ENCODE measurements at places on chromosomes 7 and 10. TPM values are rescaled to one million over a fixed set of nuclear protein-coding genes. Genes with fewer than 3 reads are reported as not detected.

- no peak for DNase-seq
These were observed 891 bp upstream of the WAPL start for GRCh38 chr10:86522510-86522855.

DNA sequence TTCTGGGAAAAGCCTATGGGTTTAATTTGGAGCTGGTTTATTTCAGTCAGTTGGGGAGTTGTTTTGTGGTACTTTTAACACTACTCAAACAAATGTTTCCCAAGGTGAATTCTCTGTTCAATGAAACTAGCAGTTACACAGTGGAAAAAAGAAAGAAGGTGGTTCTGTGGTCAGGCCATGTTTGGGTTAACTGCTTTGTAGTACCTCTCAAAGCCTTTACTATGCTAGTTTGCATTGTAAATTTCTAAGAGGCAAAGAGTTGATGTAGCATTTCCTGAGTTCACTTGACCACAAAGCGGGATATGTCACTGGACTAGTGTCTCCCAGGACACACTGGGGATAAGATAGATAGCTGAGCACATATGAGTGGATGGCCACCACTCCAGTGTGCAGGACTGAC, 145.4 kb downstream of the KIF20B start:
- no peak for DNase-seq

- DNase-seq: no peak
These were observed 10.7 kb upstream of the ATRNL1 start for GRCh38 chr10:115082506-115082905.

DNA sequence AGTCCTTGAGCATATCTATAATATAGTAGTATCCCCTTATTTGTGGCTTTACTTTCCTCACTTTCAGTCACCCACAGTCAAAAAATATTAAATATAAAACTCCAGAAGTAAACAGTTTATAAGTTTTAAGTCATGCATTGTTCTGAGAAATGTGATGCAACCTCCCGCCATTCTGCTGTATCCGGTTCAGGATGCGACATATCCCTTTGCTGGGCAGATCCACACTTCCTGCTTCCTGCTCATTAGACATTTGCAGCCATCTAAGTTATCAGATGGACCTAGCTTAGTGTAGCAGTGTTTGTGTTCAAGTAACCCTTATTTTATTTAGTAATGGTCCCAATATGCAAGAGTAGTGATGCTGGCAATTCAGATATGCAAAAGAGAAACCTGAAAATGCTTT, 38.9 kb upstream of the BMS1 start:
- no peak for DNase-seq

DNA sequence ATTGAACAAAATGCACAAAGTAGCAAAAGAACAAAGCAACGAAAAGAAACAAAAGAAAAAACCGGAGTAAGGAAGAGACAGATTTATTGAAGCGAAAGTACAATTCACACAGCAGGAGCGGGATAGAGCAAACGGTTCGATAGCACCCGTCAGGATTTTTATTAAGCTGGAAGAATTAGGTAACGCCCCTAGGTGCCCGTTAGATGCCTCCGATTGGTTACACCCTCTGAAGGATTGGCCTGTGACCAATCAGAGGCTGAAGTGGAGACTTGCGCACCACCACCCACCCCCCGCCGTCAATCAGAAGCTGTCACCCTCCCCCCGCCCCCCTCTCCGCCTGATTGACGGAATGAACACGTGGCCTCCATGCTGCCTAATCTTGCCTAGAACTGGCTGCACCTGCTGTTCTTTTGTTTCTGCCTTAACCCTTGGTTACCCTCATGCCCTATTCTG, 16.8 kb downstream of the OCM2 start:
- DNase-seq: no peak

GRCh38 chr7:112056409-112056808, 149.8 kb downstream of the DOCK4 start:
- DNase-seq: no peak

- no peak for DNase-seq
These were observed 57.2 kb downstream of the AKR1E2 start for GRCh38 chr10:4883079-4883739.

CTAGE8 gene
- 0.52 TPM for total RNA-seq

ATXN7L1 gene
- 7.2 TPM for total RNA-seq

CALCR gene
- 0.05 TPM for total RNA-seq

All from thymus (tissue), 14 donors.